ENCODE measurements at places on chromosomes 7 and 10. TPM values are rescaled to one million over a fixed set of nuclear protein-coding genes. Genes with fewer than 3 reads are reported as not detected.

TMEM178B gene
- under 0.01 TPM for total RNA-seq

PLPP4 gene
- total RNA-seq = 0.26 TPM

TUBB8 gene
- not detected for total RNA-seq

UCN3 gene
- total RNA-seq = not detected

OR6B1 gene
- total RNA-seq = not detected

DNA sequence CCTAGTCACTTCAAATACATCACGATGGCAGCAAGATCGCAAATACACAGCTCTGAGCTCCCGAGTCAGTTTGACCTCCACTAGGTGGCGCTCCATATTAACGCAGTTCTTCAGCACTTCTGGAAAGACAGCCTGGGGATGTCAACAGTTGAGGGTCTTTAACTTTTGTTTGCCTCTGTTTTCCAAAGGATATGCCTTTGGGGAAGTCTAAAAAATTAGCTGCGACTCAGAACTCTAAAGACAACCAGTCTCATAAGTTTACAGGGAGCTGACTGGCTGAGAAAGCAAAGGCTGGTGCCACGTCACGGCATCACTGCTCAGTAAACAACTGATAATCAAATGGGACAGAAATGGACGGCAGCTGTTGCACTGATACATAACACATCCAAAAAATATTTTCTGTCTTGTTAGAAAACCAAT is 458.8 kb downstream of the SORCS1 start:
- DNase-seq = peak; percentile 60

DNA sequence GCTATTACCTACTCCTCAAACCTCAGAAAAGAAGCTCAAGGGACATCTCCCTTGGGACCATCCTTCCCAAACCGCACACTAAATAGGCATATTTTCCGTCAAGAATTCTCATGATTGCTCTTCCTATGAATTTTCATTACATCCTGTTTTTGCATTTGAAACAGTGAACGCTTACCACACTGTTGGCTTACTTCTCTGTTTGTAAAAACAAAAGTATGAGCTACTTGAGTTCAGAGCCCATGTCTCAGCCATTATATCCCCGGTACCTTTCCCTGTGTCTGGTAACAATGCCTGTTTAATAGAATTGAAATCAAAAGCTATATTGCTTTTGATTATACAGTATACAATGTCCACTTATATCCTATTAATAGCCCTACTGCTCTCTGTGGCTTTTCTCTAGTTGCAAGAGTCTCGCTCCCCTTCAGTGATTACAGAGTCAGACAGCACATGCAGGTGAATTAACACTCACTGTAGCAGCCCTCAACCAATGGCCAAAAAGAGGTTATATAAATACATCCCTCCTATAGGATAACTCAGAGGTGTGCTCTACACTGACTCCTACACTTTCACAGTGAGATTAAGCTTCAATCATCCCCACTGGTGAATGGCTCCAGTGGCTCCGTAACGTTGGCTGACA is 264.4 kb downstream of the SORCS1 start:
- DNase-seq = no peak

- DNase-seq = no peak
Measured at GRCh38 chr7:147670759-147671158, 919.8 kb upstream of the C7orf33 start.

DNA sequence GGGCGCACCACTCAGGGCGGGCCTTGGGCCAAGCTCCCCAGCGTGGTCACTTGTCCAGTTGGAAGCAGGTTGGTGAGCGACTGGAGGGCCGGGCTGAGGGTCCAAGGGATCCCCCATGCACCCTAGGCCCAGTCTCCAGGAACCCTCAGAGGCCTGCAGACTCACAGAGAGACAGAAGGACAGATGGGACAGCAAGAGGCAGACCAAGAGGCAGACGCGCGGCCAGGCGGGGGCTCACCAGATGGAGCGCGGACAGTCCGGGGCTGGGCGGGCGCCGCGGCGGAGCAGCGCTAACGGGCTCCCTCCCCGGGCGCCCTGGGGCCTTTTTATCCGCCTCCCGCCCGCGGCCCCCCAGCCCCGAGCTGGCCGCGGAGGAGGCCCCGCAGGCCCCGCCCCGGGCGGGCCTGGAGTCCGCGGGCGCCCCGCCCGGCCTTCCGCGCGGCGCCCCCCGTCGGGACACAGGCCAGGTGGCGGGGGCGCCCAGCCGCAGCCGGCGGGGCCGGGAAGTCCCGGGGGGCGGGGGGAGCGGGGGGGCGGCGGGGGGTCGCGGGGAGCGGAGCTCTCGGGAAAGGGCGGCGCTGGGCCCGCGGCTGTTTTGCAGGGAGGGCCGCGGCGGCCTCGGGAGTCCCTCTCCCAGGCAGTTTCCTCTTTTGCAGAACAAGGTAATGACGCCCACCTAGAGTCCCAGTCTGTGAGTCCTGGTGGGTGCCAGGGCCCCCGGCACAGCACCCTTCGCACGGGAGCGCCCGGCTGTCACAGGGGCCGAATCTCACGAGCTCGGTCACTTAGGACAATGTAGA is at the start of gene LOXL4:
LOXL4 (minus strand) TSS at position 301 of the 800 bp plus-strand sequence. CDS start 5,175 bp downstream, outside the sequence.
- DNase-seq = peak; percentile 37

DNA sequence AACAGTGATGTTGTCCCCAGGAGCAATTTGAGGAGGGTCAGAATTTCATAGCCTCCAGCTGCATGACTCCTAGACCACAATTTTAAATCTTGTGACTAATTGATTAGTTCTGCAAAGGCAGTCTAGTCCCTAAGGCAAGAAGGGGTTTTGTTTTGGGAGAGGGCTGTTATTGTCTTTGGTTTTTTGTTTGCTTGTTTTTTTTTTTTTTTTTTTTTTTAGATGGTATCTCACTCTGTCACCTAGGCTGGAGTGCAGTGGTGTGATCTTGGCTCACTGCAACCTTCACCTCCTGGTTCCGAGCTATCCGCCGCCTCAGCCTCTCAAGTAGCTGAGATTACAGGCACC is 117.0 kb downstream of the MARCHF5 start:
- no peak for DNase-seq

DNA sequence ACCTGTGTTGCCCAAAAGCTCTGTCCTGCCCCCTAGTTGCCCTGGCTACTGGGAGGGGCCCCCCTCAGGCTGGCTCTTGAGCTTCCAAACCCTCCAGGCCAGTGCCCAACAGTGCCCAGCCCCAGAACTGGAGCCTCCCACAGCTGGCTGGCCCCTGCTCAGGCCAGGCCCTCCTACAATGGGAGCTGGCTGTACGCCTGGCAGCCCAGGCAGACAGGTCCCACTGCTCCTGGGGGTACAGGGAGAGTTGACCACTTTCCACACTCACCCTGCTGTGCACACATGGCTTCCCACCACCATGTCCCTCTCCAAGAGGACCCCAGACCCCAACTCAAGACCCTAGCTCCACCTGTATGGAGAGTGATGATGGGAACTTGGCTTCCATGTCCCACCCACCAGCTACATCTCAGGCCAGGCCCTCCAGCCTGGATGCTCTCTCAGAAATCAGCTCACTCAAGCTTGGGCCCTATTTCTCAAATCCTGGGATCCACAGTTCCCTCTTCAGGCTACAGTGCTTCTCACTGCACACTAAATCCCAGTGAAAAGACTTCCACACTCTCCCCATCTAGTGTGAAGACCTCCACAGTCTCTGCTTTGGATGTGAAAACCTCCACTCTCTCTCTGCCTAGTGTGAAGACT is 92.6 kb downstream of the OAT start:
- DNase-seq = no peak

DNA sequence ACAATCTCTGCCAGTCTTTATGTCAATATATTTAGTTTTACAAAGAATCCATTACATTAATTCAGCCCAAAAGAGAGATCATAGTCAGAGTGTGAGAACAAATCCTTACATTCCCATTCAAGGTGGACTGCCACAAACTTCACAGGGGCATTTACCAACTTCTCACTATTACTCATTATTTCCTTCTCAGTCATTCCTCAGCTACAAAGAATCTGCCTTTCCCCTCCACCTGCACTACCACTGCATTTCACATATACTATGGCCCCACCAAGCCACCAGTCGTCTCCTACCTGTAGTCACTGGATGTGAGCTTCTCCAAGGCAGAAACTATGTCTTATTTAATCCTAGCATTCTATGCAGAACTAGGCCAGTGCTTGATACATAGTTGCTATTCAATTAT is 94.3 kb downstream of the USP6NL start:
- no peak for DNase-seq

GRCh38 chr7:75881436-75882095 is 2.7 kb downstream of the RHBDD2 start:
- no peak for DNase-seq

DNA sequence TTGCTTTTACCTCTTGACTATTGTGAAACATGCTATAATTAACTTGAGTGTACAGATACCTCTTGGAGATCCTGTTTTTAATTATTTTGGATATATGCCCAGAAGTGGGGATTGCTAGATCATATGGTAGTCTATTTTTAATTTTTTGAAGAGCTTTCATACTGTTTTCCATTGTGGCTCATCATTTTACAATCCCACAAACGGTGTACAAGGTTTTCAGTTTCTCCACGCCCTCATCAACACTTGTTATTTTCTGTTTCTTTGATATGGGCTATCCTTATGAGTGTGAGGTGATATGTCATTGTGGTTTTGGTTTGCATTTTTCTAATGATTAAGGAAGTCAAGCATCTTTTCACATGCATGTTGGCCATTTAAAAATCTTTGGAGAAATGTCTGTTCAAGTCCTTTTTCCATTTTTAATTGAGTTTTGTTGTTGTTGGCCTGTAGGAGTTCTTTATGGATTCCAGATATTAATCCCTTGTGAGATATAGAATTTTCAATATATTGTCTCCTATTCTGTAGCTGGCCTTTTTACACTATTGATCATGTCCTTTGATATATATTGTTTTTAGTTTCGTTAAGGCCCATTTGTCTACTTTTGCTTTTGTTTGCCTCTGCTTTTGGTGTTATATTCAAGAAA is 7.5 kb downstream of the AGK start:
- DNase-seq = peak; percentile 61

- DNase-seq = no peak
Measured at GRCh38 chr7:26084418-26084817, 67.6 kb upstream of the NFE2L3 start.

GRCh38 chr7:97006816-97007582 is 1.6 kb downstream of the DLX6 start:
- DNase-seq = no peak

DNA sequence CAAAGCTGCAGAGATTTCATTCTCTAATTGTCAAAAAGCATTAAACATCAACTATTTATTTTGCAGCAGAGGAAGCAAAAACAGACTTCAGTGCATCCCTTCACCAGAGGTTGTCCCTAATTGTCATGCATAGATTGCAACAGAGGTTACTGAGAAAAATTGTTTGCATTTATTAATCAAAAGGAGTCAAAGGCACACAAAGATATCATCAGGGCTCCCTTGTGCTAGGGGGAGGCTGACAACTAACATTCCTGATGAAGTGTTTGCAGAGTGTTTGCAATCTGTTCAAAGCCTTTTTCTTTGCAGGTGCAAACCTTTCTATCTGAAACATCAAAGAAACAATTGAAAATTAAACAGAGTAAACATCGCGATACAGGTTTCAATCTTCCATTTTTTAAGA is 227.5 kb downstream of the TEX36 start:
- no peak for DNase-seq

DNA sequence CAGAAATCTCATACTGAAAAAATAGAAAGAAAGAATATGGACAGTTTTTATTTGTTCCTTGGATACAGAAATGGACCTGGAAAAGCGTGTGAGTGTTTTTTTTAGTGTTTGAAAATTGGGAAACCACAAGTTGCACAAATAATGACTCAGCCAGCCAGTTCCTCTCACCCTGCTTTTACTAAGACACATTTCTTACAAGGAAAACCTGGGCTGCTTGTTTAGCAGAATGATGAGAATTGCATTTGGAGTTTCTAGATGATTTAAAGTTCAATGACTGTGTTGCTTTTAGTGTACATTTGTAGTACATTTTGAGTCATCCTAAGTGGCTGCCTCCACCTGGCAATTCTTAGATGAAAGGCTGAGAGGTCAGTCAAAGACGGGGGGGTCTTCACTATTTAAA is 218.7 kb downstream of the ABCA13 start:
- peak; percentile 47 for DNase-seq

DNA sequence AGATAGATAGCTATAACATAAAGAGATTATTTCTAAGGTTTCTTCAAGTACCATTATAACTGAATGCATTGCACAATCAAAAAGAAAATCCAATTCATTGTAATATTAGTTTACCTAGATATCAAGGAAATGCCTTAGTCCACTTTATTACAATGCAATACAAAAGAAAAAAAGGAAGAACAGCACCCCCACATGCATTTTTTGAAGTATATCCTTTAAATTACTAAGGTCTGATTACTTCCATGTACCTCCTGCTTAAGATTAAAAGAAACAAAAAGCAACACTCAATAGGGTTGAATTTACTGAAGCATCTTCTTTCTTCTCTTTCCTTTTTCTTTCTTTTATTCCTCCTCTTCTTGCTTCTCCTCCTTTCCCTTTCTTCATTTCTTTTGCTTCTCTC is 973.8 kb upstream of the LRRTM3 start:
- DNase-seq = no peak

- peak; percentile 54 for DNase-seq
Measured at GRCh38 chr10:91616137-91616536, 16.7 kb downstream of the PPP1R3C start.

GRCh38 chr10:95403700-95404461 is 113.1 kb upstream of the PDLIM1 start:
- no peak for DNase-seq

GRCh38 chr10:14374745-14375445 is 44.2 kb upstream of the FRMD4A start:
- DNase-seq = peak; percentile 84

DNA sequence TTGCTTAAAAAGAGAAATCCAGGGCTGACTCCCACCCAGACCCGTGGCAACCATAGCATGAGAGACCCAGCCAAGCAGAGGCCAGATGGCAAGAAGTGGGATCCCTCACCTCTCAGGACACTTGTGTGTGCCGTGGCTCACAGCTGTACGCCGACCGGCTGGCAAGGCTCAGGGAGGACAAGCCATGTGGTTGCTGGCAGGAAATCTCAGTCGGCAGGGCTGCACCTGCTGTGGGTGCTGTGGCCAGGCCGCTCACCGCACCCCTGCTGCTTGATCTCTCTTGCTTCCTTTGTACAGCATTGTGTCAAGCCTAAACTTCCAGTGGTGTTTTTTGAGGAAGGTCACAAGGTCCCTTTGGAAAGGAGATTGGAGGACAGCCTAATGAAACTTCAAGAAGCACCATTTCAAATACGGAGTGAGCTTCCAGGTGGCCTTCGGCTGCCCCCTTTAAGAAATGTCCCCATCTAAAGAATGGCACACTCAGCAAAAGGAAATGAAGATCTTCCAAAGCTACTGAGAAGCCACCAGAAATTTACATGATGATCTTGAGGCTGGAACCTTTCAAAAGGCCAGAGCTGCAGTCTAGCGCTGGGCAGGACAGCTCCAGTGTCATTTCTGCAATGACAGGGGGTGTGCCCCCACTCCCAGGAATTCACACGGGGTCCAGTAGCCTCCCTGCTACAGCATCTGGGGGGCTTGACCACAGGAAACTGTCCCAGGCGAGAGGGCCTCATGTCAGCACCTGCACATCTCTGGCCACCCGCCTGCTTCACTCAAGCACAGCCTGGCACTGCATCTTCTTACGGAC is 409.0 kb upstream of the MGMT start:
- DNase-seq = no peak

- DNase-seq = peak; percentile 47
Measured at GRCh38 chr7:103632972-103633371, 187.0 kb upstream of the SLC26A5 start.

- DNase-seq = no peak
Measured at GRCh38 chr7:21611129-21611528, 68.3 kb downstream of the DNAH11 start.
